ENCODE measurements at places on chromosomes 11 and 22.

DNA sequence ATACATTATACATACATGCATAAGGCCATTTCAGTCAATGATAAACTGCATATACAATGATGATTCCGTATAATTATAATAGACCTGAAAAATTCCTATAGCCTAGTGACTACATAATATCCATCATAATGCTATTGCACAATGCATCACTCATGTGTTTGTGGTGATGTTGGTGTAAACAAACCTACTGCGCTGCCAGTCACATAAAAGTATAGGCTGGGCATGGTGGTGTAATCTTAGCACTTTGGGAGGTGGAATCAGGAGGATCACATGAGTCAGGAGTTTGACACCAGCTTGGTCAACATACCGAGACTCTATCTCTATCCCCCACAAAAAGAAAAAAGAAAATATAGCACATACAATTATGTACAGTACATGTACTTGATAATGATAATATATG is 163.7 kb upstream of the DDI1 start:
- no peak for DNase-seq

DNA sequence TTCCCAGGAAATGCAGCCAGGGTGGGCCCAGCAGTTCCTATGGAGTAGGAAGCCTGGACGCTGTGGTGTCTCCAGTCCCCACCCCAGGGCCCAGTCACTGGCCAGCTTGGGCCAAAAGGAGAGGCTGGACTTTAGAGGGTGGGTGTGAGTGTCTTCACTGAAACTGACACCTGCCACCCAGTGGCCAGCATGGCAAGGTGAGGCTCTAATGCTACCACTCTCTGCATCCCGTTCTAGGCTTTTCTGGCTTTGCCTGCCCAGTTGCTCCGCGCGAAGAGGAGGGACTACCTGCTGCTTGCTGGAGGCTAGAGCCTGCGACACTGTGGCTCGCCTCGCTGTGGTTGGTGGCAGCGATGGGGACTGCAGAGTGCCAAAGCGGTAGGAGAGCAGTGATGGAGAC is 35.4 kb downstream of the C22orf42 start:
- DNase-seq: no peak

- DNase-seq: no peak
Measured at GRCh38 chr11:114228435-114229411, 67.5 kb upstream of the NNMT start.

GRCh38 chr22:30057375-30057774 is 22.9 kb upstream of the HORMAD2 start:
- DNase-seq: no peak

- DNase-seq: no peak
Measured at GRCh38 chr22:30511109-30511508, 5.6 kb upstream of the SEC14L4 start.

DNA sequence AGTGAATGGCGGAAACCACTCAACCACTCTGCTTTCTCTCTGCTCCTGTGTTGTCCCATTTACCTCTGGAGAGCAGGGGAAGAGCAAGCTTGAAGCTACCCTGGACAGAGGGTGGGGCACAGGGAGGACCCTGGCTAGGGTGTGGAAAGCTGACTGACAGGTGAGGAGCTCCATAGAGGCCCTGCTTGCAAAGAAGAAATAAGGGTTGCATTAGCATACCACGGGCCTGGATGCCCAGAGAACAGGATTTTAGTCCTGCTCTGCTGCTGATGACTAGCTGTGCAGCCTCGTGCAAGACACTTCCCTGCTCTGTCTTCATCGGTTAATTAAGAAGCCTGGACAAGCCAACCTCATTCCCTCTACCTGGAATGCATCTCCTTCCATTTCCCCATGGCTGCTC is 135.0 kb downstream of the BUD13 start:
- DNase-seq: no peak

GRCh38 chr11:66216911-66217310 is 51.5 kb upstream of the RAB1B start:
- DNase-seq: no peak

GRCh38 chr11:119423509-119424254 is 710 bp upstream of the THY1 start:
- DNase-seq: no peak

DNA sequence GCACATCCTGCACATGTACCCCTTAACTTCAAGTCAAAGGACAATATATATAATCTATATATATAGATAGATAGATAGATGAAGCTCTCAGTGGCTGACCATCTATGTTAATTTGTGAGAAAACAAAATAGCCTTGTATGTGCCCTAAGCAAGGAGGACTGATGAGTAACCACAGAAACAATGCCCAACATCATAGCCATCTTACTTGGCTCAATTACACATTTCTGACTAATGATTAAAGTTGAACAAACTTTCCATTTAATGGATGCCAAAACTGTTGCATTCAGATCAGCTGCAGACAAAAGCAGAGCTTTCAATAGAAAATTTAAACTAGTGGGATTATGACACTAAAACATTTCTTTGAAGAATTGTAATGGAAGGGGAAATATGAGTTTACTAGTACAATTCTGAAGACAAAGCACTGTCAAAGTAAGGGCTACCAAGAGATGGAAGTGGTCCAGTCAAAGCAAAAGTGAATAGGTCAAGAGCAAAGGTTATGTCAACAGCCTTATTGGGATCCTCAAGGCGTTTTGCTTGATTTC is 1188.2 kb upstream of the RAG2 start:
- DNase-seq: no peak

- no peak for DNase-seq
Measured at GRCh38 chr11:68908273-68908672, 4.6 kb downstream of the IGHMBP2 start.

- no peak for DNase-seq
Measured at GRCh38 chr22:19196841-19197612, 18.5 kb upstream of the SLC25A1 start.

DNA sequence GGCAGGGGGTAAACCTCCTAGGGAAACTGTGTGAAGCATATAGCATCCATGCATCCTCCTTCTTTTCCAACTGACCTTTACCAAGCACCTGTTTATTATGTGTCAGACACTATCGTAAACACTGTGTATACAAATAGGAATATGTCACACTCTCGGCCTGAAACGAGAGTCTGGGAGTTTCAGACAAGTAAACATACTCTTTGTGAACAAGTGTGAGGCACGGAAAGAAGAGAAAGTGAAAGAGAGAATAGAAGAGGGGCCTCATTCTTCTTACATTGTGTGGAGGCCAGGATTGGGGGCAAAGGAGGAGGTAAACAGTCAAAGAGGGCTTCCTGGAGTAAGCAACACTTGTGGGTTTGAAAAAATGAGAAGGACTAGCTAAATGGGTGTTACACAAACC is 16.4 kb downstream of the CSNK2A3 start:
- DNase-seq: no peak

DNA sequence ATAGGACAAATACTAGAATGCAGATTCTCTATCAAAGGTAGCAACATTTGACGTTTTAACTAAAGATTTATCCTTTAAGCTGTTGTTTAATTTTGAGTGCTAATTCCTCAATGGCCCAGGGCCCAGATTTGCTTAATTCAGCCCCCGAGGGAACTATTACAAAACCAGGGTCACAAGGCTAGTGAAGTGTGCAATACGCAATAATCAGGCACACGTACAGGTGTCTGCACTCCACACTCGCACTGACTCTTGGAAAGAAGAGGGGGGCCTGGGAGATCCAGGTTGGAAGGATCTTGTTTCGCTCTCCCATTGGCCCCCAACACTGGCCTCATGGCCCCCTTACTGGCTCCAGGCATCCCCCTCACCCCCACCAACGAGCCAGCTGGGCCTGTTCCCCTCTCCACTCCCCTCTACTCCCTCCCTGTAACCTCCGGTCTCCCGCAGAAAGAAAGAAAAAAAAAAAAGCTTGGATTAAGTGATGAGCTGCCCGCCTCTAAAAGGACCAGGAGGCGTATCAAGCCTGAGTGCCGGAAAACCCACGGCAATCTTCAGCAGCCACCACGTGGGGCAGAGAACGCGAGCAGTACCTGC is 2.2 kb upstream of the KIRREL3 start:
- no peak for DNase-seq

- DNase-seq: no peak
Measured at GRCh38 chr11:111913997-111914396, 1.5 kb downstream of the HSPB2 start.

DNA sequence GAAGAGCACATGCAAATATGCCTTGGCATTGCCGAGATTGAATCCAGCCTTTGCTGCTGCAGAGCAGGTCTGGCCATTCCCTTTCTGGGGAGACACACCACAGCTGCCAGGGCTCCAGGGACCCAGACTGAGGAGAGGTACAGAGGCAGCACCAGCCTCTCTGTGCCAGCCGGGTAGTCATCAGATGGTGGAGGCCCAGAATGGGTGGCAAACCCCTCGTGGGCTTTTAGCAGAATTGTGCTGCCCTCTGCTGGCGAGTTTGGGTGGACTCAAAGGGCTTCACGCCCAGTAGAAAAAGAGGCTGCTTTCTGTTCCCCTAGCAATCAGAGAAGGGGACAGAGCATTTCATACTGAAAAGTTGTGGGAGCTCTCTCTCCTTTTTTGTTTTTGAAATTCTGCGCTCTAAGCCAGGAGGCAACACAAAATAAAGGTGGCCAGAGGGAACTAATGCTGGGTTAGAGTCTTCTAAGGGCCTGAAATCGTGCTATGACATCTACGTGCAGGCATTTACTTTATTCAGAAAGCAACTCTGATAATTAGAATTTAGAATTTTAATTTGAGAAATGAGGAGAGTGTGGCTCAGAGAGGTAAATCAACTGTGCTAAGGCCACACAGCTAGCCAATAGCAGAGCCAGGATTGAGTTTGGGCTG is 158.8 kb upstream of the NAV2 start:
- peak; percentile 49 for DNase-seq

GRCh38 chr22:24400726-24401596 is 26.4 kb upstream of the ADORA2A start:
- DNase-seq: no peak

GRCh38 chr11:65108469-65109123 is 3.1 kb upstream of the TM7SF2 start:
- no peak for DNase-seq

GRCh38 chr22:38471237-38471636 is 3.3 kb downstream of the KDELR3 start:
- DNase-seq: no peak

DNA sequence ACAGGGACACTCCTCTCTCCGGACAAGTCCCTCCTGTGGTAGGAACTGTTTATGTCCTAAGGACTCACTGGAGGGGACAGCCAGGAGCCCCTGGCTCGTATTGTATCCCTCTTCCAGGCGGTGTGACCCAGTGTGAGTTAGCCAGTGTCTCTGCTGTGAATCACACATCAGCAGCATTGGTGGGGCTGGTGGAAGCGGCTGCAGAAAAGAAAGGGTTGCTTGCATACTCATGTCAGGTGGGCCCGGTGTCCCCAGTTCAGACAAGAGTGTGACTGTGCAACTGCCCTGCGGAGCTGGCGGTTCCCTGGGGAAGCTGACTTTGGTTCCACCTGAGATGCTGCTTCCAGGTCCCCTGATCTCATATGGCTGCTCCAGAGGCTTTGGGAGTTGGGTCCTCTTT is 99.4 kb downstream of the ZBTB16 start:
- DNase-seq: no peak

DNA sequence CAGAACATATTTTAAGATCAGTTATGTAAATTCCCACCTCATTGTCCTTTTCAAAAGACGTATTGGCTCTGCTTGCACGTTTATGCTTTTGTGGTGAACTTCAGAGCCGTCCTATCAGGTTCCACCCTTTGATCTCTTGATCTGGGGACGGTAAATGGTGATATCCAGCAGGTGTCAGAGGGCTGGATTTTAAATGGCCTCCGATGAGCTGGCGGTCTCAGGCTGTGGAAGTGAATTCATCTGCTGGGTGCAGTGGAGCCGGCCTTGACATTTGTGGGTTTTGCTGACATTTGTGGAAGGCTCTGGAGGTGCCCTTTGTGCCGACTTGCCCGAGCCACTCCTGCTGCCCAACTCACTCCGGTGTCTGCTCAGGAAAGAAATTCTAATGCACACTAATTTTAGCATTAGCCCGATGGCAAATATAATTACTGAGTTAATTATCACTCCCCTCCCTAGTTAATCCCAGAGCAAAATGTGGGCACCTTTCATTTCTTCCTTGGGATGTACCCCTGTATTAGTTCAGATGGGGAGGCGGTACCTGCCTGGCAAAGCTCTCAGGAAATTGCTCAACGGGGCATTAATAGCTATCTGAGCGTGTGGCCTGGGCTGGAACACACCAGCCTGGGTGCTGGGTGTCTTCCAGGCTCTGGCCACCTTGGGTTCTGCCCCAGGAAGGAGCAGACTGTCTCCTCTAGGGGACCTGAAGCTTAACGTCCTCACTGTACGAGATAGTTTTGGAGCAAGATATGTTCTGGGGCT is 9.1 kb downstream of the LRP5 start:
- DNase-seq: no peak

- no peak for DNase-seq
Measured at GRCh38 chr11:95577716-95578460, 211.7 kb downstream of the FAM76B start.

DNA sequence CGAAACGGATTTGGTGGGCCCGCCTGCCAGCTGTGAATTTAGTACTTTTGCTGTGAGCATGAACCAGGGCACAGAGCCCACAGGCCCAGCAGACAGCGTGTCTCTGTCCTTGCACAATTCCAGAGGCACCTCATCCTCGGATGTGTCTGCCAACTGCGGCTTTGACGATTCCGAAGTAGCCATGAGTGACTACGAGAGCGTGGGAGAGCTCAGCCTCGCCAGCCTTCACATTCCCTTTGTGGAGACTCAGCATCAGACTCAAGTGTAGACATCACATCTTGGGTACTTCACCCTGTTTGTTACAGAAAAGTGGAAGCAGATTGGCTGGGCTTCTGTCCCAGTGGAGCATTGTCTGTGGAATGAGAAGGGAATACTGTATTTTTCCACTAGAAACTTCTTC is 78.6 kb upstream of the MTNR1B start:
- no peak for DNase-seq

DNA sequence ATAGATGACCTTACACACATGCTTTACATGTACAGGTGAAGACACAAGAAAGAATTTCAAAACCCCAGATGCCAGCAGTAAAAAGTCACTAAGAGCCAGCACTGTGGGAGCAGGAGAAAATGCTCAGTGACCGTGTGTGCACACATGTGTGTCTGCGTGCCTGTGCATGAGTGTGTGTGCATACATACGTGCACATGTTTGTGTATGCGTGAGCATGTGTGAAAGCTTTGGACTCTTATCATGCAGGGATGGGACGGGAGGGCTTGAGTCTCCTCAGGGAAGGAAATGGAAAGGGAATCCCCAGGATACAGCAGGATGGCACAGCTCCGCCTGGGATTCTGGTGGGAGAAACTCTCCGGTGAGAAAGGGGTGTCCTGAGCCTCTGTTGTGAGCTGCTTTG is 121.5 kb upstream of the B3GAT1 start:
- no peak for DNase-seq

DNA sequence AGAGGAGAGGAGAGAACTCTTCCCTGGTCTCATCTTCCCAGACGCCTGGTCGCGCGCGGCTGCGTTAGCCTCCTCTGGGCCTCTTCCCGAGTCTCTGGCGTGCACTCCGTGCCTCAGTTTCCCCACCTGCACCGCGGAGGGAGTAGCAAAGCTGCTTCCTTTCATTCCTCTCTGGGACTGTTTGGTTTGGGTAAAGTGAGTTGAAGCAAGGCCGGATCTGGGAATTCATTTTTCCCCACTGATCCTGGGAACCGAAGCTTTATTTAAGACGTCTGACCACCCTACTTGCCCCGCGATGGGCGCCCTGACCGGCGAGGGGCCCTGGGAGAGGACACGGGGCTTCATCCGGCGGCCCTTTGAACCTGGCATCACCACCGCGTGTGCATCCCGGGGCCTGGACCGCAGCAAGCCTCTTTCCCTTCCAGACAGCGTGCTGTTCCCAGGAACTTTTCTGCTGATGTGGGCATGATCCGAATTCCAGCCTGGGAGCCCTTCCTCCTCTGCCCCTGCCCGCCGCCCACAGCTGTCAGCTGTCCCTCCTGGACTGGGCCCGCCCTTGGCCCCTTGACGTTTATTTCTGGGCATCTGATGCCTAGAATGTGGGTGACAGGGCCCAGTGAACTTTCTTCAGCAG is 758 bp downstream of the LDLRAD3 start:
- DNase-seq: no peak
